ENCODE measurements at places on chromosomes 11 and 22.

GRCh38 chr11:69820441-69820840 lies 1.2 kb upstream of the FGF3 start:
- DNase-seq = no peak

- no peak for DNase-seq
Measured at GRCh38 chr11:28671274-28671673, 563.1 kb downstream of the METTL15 start.

GRCh38 chr11:46490666-46491065 lies 99.1 kb upstream of the CHRM4 start:
- no peak for DNase-seq

DNA sequence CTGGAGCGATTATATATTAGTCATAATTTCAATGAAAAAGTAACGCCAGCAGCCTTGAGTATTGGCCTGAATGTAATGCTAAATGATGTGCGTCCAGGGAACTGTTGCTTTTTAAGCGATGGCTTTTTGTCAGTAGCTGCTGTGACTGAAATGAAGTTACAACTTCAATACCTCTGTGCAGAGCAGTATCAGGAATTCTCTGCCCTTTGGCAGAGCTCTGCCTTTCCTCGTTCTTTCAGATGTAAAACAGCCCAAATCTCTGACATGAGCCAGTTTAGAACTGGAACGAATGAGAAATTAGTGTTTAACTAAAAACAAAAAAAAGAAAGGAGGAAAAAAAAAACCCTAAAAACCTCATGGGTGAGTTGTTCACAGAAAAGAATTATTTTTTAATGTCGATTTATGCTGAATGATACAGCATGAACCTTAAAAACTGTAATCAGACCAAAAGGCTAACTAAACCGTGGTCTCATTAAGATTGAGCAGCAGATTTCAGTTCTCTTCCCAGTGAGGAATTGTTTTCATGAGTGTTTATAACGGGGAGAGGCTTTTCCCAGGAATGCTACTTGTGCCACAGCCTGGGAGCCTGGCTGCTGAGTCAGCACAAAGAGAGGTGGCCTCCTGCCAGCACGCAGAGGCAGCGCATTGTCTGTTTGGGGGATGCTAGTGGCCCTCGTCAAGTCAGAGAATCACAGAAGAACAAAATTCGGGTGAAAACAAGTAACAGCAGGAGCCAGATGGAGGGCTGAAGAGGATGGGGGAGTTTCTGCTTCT lies 146.2 kb upstream of the RASSF10 start:
- peak; percentile 47 for DNase-seq

GRCh38 chr11:17923217-17923616 lies 89.6 kb downstream of the SERGEF start:
- no peak for DNase-seq

DNA sequence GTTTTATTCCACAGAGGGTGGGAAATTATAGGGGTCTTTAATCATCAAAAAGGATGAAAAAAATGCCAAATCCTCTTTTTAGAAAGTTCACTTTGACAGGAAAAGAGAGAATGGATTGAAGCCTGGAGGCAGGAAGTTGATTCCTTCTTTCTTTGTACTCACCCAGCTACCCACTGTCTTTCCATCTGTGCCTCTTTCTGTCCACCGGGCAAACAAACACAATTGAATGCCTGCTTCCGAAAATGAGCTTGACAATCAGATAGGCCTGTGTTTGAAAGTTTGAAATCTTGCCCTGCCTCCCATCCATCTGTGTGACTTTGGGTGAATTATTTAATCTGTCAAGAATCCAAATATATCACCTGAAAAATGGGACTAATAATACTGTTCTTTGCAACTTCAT lies 81.1 kb downstream of the SCN3B start:
- DNase-seq = no peak

DNA sequence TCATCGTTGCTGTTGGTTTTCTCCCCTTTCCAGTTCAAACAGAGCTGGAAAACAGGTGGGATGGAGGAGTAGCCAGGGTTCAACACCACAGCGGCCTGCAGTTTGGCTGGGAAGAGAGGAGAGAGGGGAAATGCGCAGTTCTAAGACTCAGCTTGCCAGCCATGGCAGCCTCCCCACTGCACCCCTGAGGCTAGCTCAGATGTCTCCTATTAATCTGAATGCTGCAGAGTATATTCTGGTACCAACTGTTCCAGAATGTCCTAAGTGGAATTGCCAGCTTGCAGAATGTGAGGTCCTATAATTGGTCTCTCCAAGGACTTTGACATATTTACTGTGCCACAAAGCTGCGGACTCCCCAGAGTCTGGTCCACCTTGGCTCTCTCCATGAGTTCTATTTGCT lies 32.0 kb downstream of the NEFH start:
- no peak for DNase-seq

All from neural crest cell (in vitro differentiated cells).